ENCODE measurements at places on chromosomes 13 and 19. TPM values are rescaled to one million over a fixed set of nuclear protein-coding genes. Genes with fewer than 3 reads are reported as not detected.

DNA sequence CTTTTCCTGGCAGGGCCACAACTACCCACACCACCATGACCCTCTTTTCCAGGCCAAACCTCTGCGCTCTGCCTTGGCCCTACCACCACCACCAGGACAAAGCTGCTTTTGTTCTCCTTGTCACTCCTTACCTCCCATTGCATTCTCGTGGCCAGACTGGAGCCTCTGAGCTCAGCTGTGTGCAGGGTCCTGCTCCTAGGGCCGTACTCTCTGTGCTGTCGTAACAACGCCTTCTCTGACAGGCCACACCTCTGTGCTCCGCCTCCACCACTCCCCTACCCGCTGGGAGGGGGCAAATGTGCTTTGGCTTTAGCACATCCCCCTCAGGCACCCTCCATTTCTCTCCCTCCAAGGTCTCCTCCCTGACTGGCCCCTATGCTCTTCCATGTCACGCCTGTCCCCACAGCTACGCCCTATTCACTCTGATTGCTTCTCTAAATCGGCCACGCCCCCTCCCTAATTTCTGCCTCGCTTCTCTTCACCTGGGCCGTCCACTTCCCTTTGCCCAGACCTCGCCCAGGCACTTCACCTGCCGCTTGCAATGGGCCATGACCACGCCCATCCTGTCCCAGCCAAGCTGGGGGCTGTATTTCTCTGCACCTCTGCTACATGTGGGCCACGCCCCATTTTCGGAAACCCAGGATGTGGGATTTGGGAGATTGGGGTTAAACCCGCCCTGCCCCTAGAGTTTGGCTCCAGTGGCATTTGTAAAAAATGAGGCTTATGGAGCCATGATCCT is 472.3 kb downstream of the KLF12 start:
- DNase-seq: no peak

- DNase-seq: no peak
Observed at GRCh38 chr13:49251326-49251725, 3.6 kb downstream of the CDADC1 start.

GRCh38 chr13:113105032-113105920 is at the start of gene F7:
F7 (plus strand) TSS chr13:113105791; CDS start chr13:113105842, 51 bp downstream.
- no peak for DNase-seq

DNA sequence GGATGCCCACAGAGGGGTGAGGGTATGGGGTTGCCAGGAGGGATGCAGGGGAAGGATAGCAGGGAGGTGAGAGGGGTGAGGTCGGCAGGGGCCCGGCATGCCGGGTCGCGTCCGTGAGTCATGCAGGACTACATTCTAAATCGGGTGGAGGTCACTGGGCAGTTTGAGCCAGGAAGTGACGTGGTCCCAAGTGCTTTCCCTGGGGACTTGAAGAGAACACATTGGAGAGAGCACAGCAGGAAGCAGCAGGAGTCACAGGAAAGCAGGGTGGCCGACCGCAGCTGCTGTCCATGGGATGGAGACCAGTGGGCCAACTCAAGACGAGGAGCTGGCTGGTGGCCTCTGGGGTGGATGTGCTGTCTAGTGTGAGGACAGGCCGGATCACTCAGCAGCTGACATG is 92.0 kb upstream of the WASF3 start:
- no peak for DNase-seq

- DNase-seq: no peak
Observed at GRCh38 chr13:104597546-104598180, 1531.4 kb upstream of the SLC10A2 start.

DNA sequence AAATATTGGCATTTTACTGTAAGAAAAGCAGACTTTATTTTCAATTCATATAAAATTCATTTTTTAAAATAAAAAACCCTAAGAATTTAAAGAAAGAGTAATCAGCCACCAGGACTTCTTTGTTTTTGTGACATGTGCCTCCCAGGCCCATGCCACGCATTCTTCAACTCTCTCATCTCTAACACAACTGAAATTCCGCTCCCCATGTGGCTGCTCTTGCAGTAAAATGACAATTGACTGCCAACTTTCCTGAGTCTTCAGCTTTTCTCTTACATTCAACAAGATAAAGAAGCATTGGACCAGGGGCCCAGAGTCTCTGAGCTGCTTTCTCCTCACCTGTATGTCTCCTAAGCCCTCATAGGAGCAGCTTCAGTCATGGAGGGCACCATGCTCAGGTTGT is 372.1 kb downstream of the UQCRFS1 start:
- no peak for DNase-seq

- no peak for DNase-seq
Observed at GRCh38 chr19:3499738-3500428, 591 bp downstream of the DOHH start.

DNA sequence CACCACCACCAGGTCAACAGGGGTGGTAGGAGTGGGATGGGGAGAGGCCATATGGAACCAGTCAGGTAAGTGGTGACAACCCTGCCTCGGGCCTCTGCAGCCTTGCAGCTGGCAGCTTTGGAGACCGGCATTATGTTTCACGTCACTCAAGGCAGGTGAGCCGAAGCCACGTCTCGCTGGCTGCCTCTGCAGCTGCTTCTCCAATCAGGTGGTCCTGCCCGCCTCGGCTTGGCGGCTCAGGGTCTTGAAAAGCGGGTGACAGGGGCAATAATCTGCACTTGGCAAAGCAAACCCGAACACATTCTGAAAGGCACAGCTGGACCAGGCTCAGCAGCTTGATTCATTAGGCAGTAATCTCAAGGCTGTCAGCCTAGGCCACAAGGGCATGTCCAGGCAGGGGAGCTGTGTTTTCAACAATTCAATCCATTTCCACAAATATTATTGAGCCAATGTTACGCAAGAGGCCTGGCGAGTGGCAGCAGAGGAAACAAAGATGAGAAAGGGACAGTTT is 77.4 kb upstream of the PCDH8 start:
- DNase-seq: no peak

DNA sequence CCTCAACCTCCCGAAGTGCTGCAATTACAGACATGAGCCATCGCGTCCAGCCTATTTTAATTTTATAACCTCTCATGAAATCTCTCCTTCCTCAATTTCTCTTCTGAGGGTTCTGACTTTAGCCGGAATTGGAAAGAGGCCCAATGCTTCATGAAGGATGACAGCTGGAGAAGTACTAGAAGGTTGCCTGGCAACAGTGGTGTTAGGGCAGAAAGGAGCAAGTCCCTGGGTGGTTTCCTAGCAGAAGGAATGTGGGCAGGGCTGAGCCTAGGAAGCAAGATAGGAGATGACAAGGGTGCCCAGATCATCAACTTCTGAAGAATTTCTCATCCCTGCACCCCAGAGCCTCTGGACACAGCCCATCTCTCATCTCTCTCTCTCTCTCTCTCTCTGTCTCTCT is 25.8 kb downstream of the CACNG6 start:
- no peak for DNase-seq

DNA sequence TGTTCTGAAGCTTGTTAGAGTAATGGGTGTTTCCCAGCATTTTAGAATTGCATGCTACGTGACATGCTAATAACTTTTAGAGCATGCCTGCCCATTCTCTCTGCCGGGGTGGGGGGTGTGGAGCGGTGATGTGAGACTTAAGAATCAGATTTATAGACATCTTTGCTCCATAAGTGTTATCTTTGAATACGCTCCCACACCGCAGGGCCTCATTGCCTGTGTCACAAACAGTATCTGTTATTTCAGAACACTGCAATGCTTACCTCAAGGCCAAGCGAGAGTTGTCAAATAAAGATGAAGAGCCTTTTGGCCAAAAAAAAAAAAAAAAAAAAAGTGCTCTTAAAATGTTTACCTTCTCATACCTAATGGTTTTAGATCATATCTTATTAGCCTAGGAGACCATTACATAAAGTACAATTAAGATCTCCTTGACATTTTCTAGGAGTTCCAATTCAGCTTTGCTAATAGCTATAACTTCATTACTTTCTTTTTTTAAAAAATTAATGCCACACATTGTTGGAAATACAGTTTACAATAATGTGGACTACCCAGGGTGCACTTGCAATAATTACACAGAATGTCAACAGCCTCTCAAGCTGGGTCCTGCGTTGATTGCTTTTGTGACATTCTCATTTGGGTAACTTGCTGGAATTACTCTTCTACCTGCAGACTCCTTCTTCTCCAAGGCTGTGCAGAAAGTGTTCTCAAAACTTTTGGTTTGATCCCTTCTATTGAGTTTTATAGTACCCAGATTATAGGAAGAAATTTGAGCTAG is 525.3 kb downstream of the KLF12 start:
- no peak for DNase-seq

THAP8 gene
- 1.3 TPM for total RNA-seq

ZNF587B gene
- total RNA-seq: 28.6 TPM

TNFSF9 gene
- 18.9 TPM for total RNA-seq

QPCTL gene
- 29.4 TPM for total RNA-seq

ERICH6B gene
- total RNA-seq: not detected

LILRA5 gene
- total RNA-seq: not detected

DNA sequence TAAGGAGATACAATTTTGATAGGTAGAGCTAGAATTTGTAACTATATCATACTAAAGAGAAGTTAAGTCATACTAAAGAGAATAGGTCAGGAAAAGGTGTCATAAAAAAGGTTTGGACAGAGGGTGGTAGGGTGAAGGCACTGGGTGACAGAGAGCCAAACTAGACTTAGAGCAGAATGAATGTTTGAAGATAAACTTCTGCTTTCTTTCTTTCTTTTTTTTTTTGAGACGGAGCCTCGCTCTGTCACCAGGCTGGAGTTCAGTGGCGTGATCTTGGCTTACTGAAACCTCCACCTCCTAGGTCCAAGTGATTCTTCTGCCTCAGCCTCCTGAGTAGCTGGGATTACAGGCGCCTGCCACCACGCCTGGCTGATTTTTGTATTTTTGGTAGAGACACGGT is 44.1 kb downstream of the TM9SF2 start:
- no peak for DNase-seq

GAPDHS gene
- total RNA-seq: not detected

GRCh38 chr13:27064252-27064995 is 107.2 kb downstream of the USP12 start:
- DNase-seq: no peak

ZNF442 gene
- total RNA-seq: 3.4 TPM

DNA sequence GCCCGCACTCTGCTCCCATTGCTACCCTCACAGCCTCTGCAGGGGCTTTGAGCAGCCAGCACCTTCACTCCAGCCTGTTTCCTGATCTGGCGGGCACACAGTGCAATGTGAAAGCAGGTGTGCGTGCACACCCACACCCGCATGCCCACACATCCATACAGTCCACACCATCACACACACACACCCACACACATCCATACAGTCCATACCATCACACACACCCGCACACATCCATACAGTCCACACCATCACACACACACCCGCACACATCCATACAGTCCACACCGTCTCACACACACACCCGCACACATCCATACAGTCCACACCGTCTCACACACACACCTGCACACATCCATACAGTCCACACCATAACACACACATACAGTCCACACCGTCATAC is 28.0 kb downstream of the PIAS4 start:
- DNase-seq: no peak

DNA sequence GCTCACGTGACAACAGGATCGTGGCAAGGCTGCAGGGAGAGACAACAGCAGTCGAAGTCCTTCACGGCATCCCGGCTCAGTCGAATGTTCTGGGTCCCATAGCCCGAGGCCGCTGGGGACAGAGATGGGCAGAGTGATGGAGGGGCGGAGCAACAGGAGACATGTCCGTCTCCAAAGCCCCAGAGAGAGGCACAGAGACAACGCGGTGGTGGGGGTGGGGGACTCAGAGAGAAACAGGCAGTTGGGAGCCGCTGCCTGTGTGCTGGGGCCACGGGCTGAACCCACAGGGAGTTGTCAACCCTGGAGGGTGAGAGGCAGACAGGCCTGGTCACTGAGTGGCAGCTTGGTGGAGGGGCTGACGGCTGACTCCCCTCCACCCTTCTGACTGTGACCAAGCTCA is 20.4 kb downstream of the NOSIP start:
- DNase-seq: no peak

GRCh38 chr19:36255316-36255715 is 40.4 kb downstream of the ZNF146 start:
- no peak for DNase-seq

IZUMO2 gene
- total RNA-seq: not detected

OR4F17 gene
- total RNA-seq: not detected

DNA sequence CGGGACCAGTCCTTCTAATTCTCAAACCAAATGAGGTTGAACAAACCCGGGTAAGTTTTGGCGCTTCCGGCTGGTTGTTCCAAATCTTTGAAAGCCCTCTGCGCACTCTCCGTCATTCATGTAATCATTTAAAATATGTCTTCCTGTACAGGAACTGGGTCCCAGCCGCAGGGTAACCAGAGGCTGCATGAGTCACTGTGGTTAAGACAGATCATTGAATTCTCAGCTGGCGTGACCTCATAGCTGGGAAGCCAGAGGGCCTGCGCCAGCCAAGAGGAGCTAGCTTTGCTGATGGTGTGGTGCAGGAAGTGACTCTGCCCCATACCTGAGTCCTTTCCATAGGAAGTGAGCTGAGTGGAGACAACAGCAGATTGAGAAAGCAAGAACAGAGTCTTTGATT is 135.2 kb downstream of the TSHZ3 start:
- peak; percentile 23 for DNase-seq

GRCh38 chr19:19490214-19490968 is 25.0 kb downstream of the TSSK6 start:
- peak; percentile 66 for DNase-seq

- DNase-seq: peak; percentile 87
Observed at GRCh38 chr19:14090509-14091080, at the start of gene SAMD1. SAMD1 (minus strand) TSS chr19:14090751.

DNA sequence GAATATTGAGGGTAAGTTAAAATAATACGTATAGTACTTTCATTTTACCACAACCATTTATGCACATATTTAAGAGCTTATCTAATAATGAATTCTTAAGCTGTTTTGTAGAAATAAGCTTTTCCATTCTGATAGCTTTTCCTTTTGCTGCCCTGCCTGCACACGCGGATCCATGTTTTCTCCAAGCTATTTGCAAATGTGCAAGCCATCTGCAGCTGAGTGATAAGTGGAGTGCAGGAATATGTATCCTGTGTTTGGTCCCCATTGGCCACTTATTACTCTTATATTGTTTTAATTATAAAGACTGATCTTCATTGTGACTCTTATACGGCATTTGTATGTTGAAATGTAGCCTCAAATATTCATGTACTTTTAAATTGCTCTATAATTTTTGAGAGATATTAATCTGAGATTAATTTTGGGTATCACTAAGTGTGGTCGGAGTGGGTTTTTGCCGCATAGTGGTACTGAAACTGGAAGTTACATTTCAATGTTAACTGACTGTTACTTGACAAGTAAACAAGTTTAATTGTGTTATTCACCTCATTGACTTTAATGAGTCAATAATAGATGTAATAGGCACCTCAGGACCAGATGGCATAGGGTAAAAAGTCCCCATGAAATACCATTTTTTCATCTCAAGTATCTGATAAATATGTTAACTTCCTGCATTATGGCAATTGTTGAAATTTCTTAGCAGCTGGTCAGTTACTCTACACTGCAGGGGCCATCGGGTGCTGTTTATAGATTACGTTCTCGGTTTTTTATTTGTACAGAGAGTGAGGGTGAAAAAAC is 1567.4 kb downstream of the EFNB2 start:
- DNase-seq: no peak

SIRT6 gene
- total RNA-seq: 36.6 TPM

- peak; percentile 60 for DNase-seq
Observed at GRCh38 chr19:14073925-14074838, 1.6 kb downstream of the MISP3 start.

IFI30 gene
- total RNA-seq: 103 TPM

GRCh38 chr19:11931051-11931450 is 6.1 kb downstream of the ZNF700 start:
- DNase-seq: no peak

COL5A3 gene
- total RNA-seq: not detected

Data from K562 (cell line).